ENCODE measurements at places on chromosomes 7 and 10.

- no peaks in the 10 kb centered on the region for H3K27me3 ChIP-seq
- no peak overlapping the region for H3K4me3 ChIP-seq
- H3K4me1 ChIP-seq = no peaks in the 10 kb centered on the region
- no peaks in the 10 kb centered on the region for H3K36me3 ChIP-seq
Observed at GRCh38 chr10:126037946-126038345, 141.6 kb downstream of the FANK1 start.

DNA sequence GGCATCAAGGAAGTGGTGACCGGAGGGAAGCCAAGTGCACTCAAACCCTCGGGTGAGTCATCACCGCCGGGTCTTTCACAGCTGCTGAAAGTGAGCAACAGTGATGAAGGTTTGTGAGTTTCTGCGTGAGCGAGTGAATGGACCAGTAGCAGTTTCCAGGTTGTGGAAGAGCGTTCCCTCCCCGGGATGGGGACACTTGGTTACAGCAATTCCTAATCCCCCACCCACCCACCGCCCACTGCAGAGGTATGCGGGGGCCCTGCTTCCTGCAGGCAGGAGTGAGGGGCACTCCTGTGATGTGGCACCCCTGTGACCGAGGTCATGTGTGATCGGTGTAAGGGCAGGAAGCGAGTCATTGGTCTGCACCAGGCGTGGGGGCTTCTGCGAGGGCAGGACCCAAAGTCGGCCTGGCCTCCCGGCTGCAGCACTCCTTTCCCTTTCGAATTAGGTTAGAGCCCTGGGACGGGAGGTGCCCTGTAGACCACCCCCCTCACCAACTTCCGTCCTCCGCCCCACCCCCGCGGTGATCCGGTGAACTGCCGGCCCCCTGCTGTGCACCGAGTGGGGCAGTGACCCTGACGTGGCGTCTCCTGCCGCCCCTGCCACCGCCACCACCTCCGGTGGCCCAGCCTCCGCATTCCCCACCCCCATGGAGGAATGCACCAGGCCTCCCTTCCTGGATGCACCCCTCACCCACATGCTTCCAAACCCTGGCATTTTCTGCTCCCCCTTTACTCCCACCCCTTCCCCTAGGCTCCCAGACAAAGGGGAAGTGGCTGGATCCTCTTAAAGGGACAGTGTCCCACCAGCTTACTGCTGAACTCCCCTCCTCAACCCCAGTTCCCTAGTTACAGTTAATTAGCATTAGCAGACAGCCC is 10.9 kb downstream of the LIMK1 start:
- H3K27ac ChIP-seq = peak overlapping the region; percentile 82
- H3K4me3 ChIP-seq = peak overlapping the region; percentile 11
- peaks cover 46% of the 10 kb centered on the region for H3K36me3 ChIP-seq
- peak; percentile 55 for DNase-seq
- no peaks in the 10 kb centered on the region for H3K27me3 ChIP-seq
- peaks cover 48% of the 10 kb centered on the region for H3K4me1 ChIP-seq

DNA sequence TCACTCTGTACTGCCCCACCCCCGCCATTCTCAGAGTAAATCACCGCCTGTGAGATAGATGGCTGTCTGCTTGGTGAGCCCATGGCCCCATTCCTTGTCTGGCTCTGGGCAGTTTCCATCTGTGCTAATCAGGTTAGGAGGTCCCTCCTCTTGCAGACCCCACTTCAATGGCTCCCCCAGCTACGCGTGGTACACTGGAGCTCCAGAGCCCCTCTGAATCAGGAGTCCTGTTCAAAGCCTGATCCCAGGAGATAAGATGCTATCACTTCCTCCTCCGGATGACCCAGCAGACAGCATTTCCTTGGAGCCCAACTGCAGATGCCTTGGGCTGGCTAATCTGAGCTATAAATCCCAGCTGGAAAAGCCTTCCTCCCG is 122.3 kb downstream of the SH3PXD2A start:
- no peaks in the 10 kb centered on the region for H3K27me3 ChIP-seq
- DNase-seq = no peak
- no peak overlapping the region for H3K4me3 ChIP-seq

GRCh38 chr7:41024126-41024525 is 678.8 kb downstream of the INHBA start:
- H3K27me3 ChIP-seq = no peaks in the 10 kb centered on the region
- no peak overlapping the region for H3K4me3 ChIP-seq
- H3K27ac ChIP-seq = no peak overlapping the region
- DNase-seq = no peak

GRCh38 chr7:121878918-121879464 is 6.0 kb downstream of the PTPRZ1 start:
- no peak for DNase-seq
- H3K4me3 ChIP-seq = no peak overlapping the region
- no peaks in the 10 kb centered on the region for H3K36me3 ChIP-seq
- no peak overlapping the region for H3K27ac ChIP-seq
- no peaks in the 10 kb centered on the region for H3K27me3 ChIP-seq

DNA sequence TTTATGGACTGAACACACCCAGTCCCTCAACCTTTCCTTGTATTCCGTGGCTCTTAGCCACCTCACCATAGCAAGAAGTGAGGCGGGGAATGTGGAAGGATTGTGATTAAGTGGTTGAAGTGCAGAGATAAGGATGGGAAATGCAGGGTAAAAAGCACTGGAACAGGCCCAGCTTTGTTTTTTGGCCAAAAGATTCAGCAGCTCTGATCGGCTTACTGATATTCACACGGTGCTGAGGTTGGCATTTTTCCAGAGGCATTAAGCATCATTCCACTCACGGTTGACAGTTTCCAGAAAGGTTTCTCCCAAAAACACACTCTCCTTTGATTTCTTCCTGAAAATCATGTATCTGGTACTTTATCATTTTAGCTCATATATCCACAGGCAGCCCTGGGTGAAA is 544.2 kb downstream of the CNTNAP2 start:
- H3K4me3 ChIP-seq = no peak overlapping the region
- H3K4me1 ChIP-seq = no peaks in the 10 kb centered on the region
- DNase-seq = no peak
- H3K27me3 ChIP-seq = no peaks in the 10 kb centered on the region

GRCh38 chr10:44306762-44307161 is 78.1 kb downstream of the CXCL12 start:
- no peaks in the 10 kb centered on the region for H3K36me3 ChIP-seq
- H3K27ac ChIP-seq = no peak overlapping the region

DNA sequence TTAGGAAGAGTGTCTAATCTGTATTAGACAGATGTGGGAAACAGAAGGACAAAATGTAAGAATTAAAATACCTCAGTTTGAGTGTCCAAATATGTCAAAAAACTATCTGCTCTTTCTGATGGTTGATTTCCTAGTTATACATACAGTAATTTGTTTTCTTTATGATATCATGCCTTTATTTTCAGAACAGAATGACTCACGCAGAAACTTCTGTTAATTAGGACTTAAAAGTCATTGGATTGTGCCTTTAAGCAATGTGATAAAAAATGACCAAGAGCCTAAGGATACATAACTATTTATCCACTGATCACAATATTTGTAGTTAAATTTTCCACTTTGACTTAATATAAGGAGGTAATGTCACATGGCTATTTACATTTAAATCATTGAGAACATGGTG is 206.7 kb upstream of the PTPRZ1 start:
- H3K27me3 ChIP-seq = no peaks in the 10 kb centered on the region
- no peak for DNase-seq
- H3K36me3 ChIP-seq = no peaks in the 10 kb centered on the region
- no peak overlapping the region for H3K4me3 ChIP-seq
- H3K4me1 ChIP-seq = peaks cover 10% of the 10 kb centered on the region

DNA sequence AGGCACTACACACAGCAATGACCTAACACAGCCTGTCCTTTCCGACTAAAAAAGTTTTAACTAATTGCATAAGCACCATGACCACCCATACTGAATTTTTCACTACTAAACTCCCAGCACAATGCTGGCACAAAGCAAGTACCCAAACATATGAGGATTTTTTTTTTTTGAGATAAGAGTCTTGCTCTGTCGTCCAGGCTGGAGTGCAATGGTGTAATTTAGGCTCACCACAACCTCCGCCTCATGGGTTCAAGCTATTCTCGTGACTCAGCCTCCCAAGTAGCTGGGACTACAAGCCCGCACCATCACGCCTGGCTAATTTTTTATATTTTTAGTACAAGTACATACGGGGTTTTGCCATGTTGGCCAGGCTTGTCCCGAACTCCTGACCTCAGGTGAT is 5.1 kb downstream of the UBE2H start:
- peak overlapping the region; percentile 99 for H3K27ac ChIP-seq
- H3K27me3 ChIP-seq = no peaks in the 10 kb centered on the region
- H3K36me3 ChIP-seq = no peaks in the 10 kb centered on the region
- peak overlapping the region; percentile 19 for H3K4me3 ChIP-seq

GRCh38 chr10:91908337-91909116 is 759 bp downstream of the FGFBP3 start:
- H3K27me3 ChIP-seq = no peaks in the 10 kb centered on the region
- H3K36me3 ChIP-seq = no peaks in the 10 kb centered on the region
- peak; percentile 8 for DNase-seq
- H3K4me3 ChIP-seq = peak overlapping the region; percentile 98
- peak overlapping the region; percentile 79 for H3K27ac ChIP-seq

- no peaks in the 10 kb centered on the region for H3K4me1 ChIP-seq
- H3K27ac ChIP-seq = no peak overlapping the region
- no peak for DNase-seq
- no peak overlapping the region for H3K4me3 ChIP-seq
Observed at GRCh38 chr7:90579181-90579688, 16.9 kb upstream of the CDK14 start.

DNA sequence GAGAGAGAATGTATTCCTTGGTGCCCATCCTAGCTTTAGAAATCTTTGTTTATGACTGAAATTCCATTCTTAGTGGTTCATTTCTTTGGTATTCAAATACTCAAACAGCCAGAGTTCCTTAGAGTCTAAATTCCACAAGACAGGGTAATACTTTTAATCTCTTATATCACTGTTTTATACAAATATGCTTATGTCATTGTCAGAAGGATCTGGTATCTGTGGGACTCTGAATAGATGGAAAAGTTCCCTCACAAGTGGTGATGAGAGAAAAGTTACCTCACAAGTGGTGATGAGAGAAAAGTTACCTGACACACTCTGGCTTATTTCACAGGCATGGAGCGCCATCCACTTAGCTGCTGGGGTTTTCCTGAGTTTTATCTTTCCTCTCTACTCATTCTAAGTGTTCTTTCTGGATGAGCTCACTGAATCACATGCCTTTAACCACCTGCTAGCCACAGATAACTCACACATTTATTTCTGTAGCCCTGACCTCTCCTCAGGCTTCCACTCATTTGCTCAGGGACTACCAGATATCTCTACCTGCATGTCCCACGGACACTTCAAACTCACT is 784.0 kb downstream of the SUGCT start:
- H3K4me3 ChIP-seq = no peak overlapping the region
- no peak for DNase-seq
- no peak overlapping the region for H3K27ac ChIP-seq
- H3K27me3 ChIP-seq = no peaks in the 10 kb centered on the region

DNA sequence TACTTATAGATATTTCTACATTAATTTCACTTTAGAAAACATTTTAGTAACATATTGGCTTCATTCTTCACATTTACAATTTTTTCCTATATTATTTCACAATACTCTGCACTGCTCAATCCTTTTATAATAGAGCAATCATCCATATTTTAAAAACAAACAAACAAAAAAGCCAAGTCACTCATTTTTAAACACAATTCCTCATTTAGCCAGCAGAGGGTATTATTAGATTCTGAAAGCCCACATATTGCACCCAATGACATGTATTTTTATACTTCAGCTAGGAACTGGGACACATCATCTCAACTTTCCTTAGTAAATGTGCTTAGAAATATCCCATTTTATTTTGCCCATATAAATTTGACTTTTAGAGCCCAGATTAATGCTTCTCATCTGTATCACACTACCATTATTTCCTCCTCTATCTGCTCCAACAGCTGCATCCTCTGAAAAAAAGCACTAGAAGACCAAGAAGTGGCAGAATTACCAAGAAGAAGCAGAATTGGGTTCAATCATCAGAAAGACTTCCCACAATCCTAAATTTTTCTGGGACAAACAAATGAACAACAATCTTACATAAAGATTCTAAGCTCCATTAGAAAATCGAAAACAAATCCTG is 29.5 kb downstream of the CTNNA3 start:
- no peak for DNase-seq
- H3K36me3 ChIP-seq = no peaks in the 10 kb centered on the region
- no peak overlapping the region for H3K4me3 ChIP-seq
- H3K27ac ChIP-seq = no peak overlapping the region

- DNase-seq = no peak
- H3K4me3 ChIP-seq = no peak overlapping the region
- no peaks in the 10 kb centered on the region for H3K27me3 ChIP-seq
- H3K4me1 ChIP-seq = peaks cover 6% of the 10 kb centered on the region
- H3K36me3 ChIP-seq = peaks cover 8% of the 10 kb centered on the region
Observed at GRCh38 chr10:129495698-129496097, 28.7 kb downstream of the MGMT start.

- no peak overlapping the region for H3K4me3 ChIP-seq
- no peak for DNase-seq
- no peaks in the 10 kb centered on the region for H3K36me3 ChIP-seq
- peaks cover 4% of the 10 kb centered on the region for H3K27me3 ChIP-seq
- no peaks in the 10 kb centered on the region for H3K4me1 ChIP-seq
Observed at GRCh38 chr7:50513166-50513871, 51.9 kb downstream of the DDC start.

DNA sequence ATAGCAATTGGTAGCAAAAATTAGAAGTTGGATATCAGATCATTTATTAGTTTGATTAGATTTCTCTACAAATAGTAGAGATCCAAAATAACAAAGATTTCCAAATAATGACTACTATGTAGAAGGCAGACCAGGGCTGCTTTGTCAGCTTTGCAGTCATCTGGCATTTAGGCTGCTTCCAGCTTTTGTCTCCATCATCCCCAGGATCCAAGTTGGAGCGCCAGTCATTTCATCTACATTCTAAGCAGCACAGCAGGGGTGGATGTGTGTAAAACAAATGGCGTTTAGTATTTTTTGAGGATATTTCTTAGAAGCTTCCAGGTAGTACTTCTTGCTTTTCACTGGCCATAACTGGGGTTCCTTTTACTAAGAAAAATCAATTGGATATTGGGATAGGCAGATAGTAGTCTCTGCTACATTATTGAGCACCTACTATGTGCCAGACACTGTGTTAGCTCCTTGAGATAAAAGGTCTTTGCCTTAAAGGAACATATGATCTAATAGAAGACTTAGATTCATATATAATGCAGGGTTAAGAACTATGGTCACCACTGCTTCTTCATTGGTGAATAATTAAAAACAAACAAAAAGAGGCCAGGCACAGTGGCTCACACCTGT is 41.5 kb downstream of the TPST1 start:
- no peaks in the 10 kb centered on the region for H3K4me1 ChIP-seq
- no peaks in the 10 kb centered on the region for H3K27me3 ChIP-seq
- H3K27ac ChIP-seq = peak overlapping the region; percentile 21
- H3K36me3 ChIP-seq = no peaks in the 10 kb centered on the region

- no peak overlapping the region for H3K27ac ChIP-seq
- no peak overlapping the region for H3K4me3 ChIP-seq
- no peaks in the 10 kb centered on the region for H3K27me3 ChIP-seq
- no peaks in the 10 kb centered on the region for H3K4me1 ChIP-seq
- no peak for DNase-seq
- no peaks in the 10 kb centered on the region for H3K36me3 ChIP-seq
Observed at GRCh38 chr7:22166928-22167327, 190.0 kb downstream of the RAPGEF5 start.

Data from esophagus squamous epithelium (tissue), 5 donors.